Hepatic stellate cell (primary cell): ENCODE measurements at places on chromosomes 3 and 15.
A peak's percentile ranks its signal among the peaks of the same experiment; 100 is the strongest.

GRCh38 chr15:93835344-93835743 lies 396.0 kb upstream of the MCTP2 start:
- no peak for DNase-seq

- DNase-seq = no peak
These were observed 11.2 kb upstream of the TMEM212 start for GRCh38 chr3:171831936-171832335.

DNA sequence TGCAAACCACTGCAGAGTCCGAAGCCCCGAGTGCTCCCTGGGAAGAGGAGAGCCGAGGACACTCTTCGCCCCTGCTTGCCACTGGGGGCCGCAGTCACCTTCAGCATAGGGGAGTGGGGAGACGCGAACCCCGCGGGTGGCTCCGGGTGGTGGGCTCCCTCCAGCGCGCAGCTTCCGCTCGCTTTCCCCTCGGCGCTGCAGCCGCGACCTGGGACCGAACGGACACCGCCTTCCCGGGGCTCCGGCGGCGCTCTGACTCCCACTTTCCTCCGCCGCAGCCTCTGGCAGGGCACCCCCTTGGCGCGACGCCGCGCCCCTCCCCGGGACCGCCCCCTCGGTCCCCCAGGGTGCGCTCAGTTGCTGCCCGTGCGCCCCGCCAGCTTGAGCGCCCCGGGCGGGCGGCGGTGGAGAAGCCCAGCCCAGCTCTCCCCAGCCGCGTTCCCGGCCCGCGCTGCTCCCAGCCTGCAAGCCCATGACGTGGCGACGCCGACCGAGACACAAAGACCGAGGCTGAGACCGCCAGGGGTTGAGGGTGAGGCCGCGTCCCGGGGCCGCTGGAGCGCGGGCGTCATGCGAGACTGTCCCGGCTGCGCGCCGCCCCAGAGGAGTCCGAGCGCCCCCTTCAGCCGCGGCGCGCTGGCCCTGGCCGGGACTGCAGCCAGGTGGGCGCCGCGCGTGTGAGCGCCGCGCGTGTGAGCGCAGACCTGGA lies at the start of gene MINAR1:
TSS of gene MINAR1 (plus strand) at position 701 of the 709 bp plus-strand sequence. CDS start 23,812 bp downstream, outside the sequence.
- DNase-seq = peak; percentile 59

- DNase-seq = no peak
These were observed 4.9 kb downstream of the HDAC11 start for GRCh38 chr3:13484851-13485590.

- DNase-seq = peak; percentile 31
These were observed 637.7 kb upstream of the TBL1XR1 start for GRCh38 chr3:177835008-177835407.

GRCh38 chr3:47874913-47875312 lies 72.0 kb downstream of the DHX30 start:
- no peak for DNase-seq

DNA sequence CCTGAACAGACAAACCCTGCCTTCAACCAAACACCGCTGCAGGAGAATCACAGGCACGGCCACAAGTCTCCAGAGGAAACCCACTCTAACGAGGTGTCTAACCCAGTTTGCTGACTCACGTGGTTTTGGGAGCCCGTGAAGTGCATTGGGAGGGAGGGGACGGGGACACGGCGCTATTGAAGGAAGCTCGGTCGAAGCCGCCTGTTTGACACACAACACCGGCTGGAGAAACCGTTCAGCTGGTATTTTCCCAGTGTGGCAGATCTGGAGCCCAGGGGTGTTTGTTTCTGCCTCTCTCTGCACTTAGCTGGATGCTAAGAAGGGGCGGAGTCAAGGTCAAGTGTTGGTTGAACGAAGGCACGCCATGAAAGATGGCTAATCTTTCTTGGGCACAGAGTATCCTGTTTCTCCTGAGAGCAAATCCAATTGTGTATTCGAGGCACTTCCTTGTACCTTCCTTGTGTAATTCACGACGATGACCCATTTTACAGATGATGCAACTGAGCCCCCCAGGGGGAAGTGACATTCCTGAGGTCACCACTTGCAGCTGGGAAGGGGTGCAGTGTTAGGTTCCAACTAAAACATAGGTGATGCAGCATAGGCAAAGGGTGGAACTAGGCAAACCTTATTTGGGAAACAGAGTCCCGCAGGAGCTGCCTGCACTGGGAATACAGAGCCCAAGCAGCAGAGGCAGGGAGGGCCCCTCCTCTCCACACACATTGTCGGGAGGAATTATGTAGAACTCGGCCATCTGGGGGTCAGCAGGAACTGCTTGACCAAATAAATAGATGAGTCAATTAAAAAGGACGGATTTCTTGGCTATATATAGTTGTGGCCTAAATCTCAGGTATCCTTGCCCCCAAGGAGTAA lies 22.5 kb downstream of the SLC6A6 start:
- DNase-seq = no peak

DNA sequence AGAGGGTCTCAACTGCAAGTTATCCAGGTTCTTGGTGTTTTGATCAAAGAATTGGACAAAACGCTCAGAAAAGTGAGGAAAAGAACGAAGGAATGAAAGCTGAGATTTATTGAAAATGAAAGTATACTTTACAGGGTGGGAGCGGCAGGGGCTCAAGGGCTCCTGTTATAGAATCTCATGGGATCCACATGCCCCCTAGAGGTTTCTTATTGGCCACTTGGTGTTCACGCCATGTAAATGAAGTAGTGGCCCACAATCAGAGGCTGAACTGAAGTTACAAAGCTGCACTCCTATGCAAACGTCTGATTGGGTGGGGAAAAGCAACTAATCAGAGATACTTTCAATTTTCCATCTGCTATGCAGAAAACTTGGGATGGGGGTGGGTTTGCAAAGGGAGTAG lies 216.7 kb downstream of the PTPRG start:
- no peak for DNase-seq

DNA sequence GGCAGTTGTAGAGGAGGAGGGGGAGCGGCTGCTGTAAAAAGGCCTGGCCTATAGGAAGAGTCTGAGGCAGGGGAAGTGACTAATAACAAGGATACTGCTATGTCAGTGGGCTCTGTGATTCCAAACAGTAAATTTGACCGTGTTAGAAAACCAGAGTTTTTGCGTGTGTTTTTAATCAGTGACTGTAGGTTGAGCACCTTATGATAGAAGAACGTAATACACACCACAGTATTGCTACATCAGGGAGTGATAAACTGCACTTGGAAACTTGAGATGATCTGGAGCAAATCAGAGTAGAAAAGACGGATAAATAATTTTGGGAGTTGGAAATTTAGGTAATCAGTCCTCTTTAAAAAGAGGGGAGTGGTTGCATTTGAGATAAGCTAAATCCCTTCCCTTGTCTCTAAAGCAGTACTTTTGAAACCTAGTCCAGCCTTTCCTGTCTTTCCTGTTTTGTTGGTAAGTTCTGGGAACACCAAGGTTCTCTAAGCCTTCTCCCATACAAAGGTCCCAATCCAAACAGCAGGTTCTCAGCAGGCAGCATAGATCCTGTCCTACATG lies 130.5 kb upstream of the NR2E3 start:
- no peak for DNase-seq

GRCh38 chr3:190019844-190020243 lies 100.9 kb downstream of the P3H2 start:
- DNase-seq = no peak

GRCh38 chr15:52462806-52463360 lies 65.8 kb downstream of the MYO5A start:
- no peak for DNase-seq

- DNase-seq = no peak
These were observed 266.5 kb upstream of the CADM2 start for GRCh38 chr3:84692261-84692660.

GRCh38 chr15:90348456-90348855 lies 3.6 kb upstream of the ZNF774 start:
- DNase-seq = no peak

- DNase-seq = no peak
These were observed 193.4 kb downstream of the SLC9A9 start for GRCh38 chr3:143654906-143655305.

GRCh38 chr3:12869035-12869621 lies 27.8 kb upstream of the RPL32 start:
- no peak for DNase-seq

DNA sequence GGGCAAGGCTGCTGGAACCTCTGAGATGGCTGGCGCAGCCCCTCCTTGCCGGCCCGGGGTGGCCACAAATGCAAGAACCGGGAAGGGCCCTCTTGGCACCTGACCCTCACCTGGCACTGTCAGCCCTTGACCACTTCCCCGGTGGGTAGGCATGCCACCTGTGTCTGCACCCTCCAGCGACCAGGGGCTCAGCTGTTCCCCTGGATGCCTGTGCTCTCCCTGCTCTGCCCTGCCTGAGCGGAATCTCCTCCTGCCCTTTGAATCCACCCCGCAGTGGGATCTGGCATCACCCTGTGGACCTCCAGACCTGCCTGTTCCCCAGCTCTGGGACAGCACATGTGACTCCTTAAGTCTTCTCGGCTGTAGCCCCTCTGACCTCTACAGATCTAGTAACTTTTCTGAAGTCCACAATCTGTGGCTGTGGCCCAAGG lies 26.1 kb upstream of the FGD5 start:
- no peak for DNase-seq

DNA sequence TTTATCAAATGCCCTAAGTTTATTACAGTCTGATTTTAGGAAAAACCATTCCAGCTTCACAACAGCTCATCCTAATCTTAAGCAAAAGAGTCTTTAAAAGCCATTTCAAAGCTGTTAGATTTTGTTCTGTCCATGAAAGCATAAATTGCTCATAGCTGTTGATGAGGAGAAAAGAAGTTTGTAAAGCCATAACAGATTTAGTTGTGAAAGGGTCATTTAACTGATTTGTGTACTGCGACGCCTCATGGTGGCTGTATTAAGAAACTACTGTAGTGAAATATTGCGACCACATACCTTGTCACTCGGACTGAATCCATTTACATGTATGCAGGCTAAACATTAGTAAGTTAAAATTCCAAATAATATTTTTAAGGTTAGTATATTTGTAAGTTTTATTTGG lies 20.9 kb downstream of the BBX start:
- no peak for DNase-seq

GRCh38 chr15:72168131-72168807 lies 29.3 kb downstream of the GRAMD2A start:
- no peak for DNase-seq

DNA sequence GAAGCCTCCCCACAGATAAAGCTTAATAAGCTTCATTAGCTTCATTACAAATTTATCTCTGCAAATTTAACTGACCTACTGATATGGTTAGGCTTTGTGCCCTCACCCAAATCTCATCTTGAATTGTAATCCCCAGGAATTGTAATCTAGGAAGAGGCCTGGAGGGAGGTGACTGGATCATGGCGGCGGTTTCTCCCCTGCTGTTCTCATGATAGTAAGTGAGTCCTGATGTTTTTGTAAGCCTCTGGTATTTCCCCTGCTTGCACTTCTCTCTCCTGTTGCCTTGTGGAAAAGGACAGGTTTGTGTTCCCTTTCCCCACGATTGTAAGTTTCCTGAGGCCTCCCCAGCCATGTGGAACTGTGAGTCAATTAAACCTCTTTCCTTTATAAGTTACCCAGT lies 226.1 kb upstream of the TTC14 start:
- no peak for DNase-seq

GRCh38 chr3:157029365-157029790 lies 130.6 kb downstream of the CCNL1 start:
- no peak for DNase-seq

- DNase-seq = no peak
These were observed 124.8 kb downstream of the DMXL2 start for GRCh38 chr15:51497806-51498205.

- DNase-seq = no peak
These were observed 231.3 kb upstream of the ARHGEF26 start for GRCh38 chr3:153889905-153890334.

- DNase-seq = no peak
These were observed 59.4 kb downstream of the SOX2 start for GRCh38 chr3:181771120-181771519.

DNA sequence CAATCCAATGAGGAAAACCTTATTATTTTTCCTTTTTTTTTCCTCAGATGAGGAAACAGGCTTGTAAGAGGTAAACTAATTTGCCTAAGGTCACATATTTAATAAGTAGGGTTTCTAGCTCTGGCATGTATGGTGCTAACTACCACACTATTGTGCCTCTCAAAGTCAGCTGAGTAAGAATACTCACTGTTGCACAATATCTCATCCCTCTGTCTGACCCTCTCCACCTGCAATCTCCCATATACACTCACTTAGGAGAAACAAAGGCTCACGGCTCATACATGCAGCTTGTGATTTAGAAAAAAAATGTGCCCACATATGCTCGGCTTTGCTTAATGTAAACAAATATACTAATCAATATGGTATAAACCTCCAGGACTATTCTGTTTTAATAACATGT lies 10.4 kb upstream of the ARIH1 start:
- DNase-seq = no peak

DNA sequence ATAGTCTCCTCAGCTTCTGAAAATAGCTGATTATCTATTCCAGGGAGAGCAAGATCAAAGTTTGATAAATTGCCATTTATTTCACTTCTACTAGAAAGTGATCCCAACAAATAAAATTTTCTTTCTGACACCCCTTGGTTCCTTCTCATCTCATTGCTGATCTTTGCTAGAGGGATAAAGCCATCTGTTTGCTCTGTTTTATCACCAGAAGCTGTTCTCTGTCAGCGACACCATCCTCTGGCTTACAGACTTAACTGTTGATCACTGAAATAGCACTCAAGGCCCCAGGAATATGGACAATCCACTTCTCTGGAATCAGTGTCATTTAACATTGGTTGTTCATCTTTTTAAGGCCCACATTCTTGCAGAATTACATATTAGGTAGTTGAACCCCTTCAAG lies 219.0 kb downstream of the LSAMP start:
- DNase-seq = no peak

DNA sequence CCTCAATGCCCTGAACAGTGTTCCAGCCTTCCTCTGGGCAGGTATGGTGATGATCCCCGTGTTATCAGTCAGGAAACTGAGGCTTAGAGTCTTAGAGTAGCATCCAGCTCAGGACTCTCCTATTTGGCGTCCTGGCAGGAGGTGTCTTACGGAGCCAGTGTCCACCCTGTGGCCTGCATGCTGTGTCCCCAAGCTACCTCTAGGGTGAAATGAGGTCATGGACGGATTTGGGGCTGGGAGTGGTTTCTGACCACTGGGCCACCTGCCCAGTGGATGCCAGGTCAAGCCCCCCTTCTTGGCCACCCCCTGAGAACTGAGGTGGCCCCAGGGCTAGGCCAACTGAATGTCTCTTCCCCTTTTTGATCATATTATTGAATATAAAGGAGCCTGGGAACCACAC lies 27.2 kb upstream of the SLC6A6 start:
- no peak for DNase-seq

DNA sequence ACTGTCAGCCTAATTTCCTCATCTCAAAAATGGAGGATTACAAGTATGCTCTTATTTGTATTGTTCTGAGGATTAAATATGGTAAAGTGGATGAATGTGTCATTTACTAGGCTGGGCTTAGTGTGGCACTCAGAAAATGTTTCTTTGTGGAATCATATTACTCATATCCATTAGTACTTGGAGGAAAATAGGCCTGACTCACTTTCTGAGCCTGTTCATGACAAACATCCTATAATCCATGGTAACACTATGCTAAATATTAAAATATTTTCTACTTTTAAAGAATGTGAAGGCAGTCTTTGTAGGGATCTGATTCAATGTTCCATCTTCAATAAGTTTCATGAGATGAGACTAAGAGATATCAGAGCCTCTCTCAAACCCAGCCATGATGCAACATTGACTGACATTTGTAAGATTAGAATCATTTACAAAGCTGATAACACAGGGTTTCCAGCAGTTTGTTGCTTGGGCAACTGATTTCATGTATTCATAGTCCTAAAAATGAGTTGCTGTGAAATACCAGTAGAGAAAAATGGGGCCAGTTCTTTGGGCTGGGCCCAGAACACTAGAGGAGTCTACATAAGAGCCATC lies 1048.5 kb downstream of the NTRK3 start:
- no peak for DNase-seq
